Neural progenitor cell (in vitro differentiated cells): ENCODE measurements at places on chromosomes 2 and 18. TPM values are rescaled to one million over a fixed set of nuclear protein-coding genes. Genes with fewer than 3 reads are reported as not detected.

POMC gene
- total RNA-seq, result not detected in 2 replicates

SIX3 gene
- total RNA-seq, result 14.5 and 28.8 TPM in 2 replicates

FARP2 gene
- total RNA-seq, result 28.6 and 32.3 TPM in 2 replicates

ACTR3 gene
- 120 and 175 TPM in 2 replicates for total RNA-seq

GREB1 gene
- 30.8 and 33.2 TPM in 2 replicates for total RNA-seq

GRCh38 chr2:56444339-56444738 is 260.5 kb downstream of the CCDC85A start:
- peak; percentile 7 for DNase-seq
- peaks cover 9% of the 10 kb centered on the region for H3K4me1 ChIP-seq
- no peak overlapping the region for H3K27ac ChIP-seq
- H3K36me3 ChIP-seq, result no peaks in the 10 kb centered on the region
- no peaks in the 10 kb centered on the region for H3K27me3 ChIP-seq
- H3K4me3 ChIP-seq, result no peak overlapping the region

DNA sequence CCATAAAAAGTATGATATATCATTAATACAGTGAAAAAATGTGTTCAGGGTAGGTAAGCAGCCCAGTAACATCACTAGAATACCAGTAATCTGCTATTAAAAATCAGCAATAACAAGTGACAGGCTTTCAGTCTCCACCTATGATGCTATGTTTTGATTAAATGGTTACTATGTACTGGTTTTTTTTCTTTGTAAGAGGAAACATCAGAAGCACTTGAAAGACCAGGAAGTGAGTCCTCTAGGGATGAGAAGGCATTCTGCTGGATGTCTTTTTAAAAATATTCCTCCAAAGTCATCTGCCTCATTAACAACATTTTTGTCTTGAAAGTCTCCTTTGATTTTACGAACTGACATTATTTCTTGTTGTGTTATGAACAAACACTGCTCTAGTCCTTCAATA is 136.0 kb upstream of the FAM98A start:
- H3K36me3 ChIP-seq, result no peaks in the 10 kb centered on the region
- no peaks in the 10 kb centered on the region for H3K4me1 ChIP-seq
- no peak for DNase-seq
- no peak overlapping the region for H3K27ac ChIP-seq
- H3K4me3 ChIP-seq, result no peak overlapping the region

DNA sequence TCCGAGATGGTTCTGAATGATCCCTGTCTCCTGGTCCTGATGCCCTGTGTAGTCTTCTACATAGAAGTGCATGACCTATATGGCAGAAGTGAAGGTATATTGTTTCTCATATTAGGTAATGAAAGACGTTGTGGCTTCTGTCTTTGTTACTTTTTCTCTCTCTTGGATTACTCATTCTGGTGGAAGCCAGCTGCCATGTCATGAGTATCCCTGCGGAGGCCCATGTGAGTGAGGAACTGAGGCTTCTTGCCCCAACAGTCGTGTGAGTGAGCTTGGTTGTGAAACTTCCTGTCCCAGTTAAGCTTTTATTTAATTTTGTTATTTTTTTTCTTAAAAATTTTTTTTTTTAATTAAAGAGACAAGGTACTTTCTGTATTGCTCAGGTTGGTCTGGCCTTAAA is 134.7 kb downstream of the UBR3 start:
- peaks cover 11% of the 10 kb centered on the region for H3K36me3 ChIP-seq
- no peak overlapping the region for H3K4me3 ChIP-seq
- no peak overlapping the region for H3K27ac ChIP-seq
- no peaks in the 10 kb centered on the region for H3K27me3 ChIP-seq
- peaks cover 9% of the 10 kb centered on the region for H3K4me1 ChIP-seq

DNA sequence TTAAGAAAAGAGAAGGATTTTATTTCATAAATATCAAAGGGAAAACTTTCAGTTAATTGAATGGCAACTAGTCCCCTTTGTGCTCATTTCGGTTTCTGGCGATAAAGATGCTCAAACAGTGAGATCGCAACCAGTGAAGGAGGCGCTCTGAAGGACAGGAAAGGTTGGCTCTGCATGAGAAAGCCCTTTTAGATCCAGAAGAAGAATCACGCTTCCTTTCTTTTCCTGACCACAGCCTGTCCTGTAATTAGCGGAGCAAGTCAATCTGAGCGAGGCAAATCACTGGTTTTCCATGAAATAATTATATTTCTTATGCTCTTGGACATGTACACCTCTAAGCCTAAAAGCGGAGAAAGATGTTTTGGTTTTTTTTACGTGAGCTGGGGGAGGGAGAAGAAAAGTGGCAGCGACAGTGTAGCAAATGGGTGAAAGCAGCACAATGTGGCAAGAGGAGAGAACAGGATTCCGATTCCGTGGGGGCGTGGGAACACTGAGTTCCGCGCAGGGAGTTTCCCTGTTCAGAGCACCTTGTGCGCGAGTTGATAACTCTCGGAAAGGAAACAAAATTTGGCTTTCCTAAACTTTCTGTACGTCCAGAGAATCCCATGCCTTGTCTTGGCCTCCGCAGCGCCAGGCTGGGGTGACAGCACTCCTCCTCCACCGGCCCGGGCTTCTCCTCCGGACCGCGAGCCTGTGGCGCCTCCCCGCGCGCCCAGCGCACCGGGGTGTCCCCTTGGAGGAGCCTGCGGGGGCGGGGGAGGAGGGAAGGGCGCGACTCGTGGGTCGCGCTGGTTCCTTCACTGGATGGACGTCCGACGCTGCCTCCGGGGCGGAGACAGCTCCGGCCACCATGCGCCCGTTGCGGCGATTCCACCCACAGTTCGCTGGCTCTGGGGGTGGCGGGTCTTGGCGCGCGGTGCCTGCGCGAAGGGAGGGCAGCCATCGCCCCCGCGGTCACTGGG is 620 bp upstream of the SLC9A2 start:
- no peak overlapping the region for H3K27ac ChIP-seq
- peak overlapping the region; percentile 63 for H3K4me3 ChIP-seq
- DNase-seq, result peak; percentile 62

DNA sequence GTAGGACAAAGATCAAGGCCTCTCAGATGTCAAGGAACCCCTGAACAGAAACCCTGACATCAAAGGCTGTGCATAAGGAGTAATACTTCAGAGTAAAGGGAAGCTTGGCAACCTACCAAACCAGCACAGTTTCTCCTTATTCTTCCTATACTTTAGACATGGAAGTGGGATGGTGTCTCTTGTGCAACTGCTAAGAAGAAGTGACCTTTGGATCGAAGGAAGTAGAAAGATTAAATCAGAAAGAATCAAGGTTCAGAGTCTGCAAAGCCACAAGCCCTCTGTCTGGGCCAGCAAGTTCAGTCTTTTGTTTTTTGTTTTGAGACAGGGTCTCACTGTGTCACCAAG is 66.2 kb upstream of the SLC39A10 start:
- peaks cover 11% of the 10 kb centered on the region for H3K4me1 ChIP-seq
- no peak for DNase-seq
- H3K27me3 ChIP-seq, result no peaks in the 10 kb centered on the region
- no peak overlapping the region for H3K4me3 ChIP-seq
- no peaks in the 10 kb centered on the region for H3K36me3 ChIP-seq

GRCh38 chr2:20672201-20672951 is 5.4 kb downstream of the GDF7 start:
- no peaks in the 10 kb centered on the region for H3K36me3 ChIP-seq
- H3K27ac ChIP-seq, result no peak overlapping the region
- peaks cover 28% of the 10 kb centered on the region for H3K4me1 ChIP-seq
- H3K27me3 ChIP-seq, result peaks cover 85% of the 10 kb centered on the region
- H3K4me3 ChIP-seq, result peak overlapping the region; percentile 30

- no peak for DNase-seq
- H3K27me3 ChIP-seq, result no peaks in the 10 kb centered on the region
- no peak overlapping the region for H3K27ac ChIP-seq
- peaks cover 22% of the 10 kb centered on the region for H3K4me1 ChIP-seq
Observed at GRCh38 chr18:2569338-2570207, 1.7 kb downstream of the METTL4 start.

DNA sequence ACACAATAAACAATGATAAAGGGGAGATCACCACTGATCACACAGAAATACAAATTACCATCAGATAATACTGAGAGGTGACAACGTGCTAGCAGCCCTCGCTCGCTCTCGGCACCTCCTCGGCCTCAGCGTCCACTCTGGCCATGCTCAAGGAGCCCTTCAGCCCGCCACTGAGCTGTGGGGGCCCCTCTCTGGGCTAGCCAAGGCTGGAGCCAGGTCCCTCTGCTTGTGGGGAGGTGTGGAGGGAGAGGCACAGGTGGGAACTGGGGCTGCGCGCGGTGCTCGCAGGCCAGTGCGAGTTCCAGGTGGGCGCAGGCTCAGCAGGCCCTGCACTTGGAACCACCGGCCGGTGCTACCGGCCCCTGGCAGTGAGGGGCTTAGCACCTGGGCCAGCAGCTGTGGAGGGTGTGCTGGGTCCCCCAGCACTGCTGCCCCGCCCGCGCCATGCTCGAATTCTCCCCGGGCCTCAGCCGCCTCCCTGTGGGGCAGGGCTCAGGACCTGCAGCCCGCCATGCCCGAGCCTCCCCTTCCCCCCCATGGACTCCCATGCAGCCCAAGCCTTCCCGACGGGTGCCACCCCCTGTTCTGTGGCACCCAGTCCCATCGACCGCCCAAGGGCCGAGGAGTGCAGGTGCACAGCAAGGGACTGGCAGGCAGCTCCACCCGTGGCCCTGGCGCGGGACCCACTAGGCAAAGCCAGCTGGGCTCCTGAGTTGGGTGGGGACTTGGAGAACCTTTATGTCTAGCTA is 340.0 kb upstream of the GULP1 start:
- H3K4me1 ChIP-seq, result no peaks in the 10 kb centered on the region
- H3K4me3 ChIP-seq, result no peak overlapping the region
- no peak for DNase-seq
- no peaks in the 10 kb centered on the region for H3K36me3 ChIP-seq
- no peak overlapping the region for H3K27ac ChIP-seq
- no peaks in the 10 kb centered on the region for H3K27me3 ChIP-seq

- no peak for DNase-seq
- no peak overlapping the region for H3K4me3 ChIP-seq
- H3K36me3 ChIP-seq, result no peaks in the 10 kb centered on the region
- no peaks in the 10 kb centered on the region for H3K4me1 ChIP-seq
- no peak overlapping the region for H3K27ac ChIP-seq
Observed at GRCh38 chr2:220279840-220280239, 652.4 kb downstream of the SLC4A3 start.

- no peak for DNase-seq
- H3K36me3 ChIP-seq, result no peaks in the 10 kb centered on the region
- no peak overlapping the region for H3K4me3 ChIP-seq
Observed at GRCh38 chr2:76281156-76281841, 570.6 kb upstream of the GCFC2 start.

DNA sequence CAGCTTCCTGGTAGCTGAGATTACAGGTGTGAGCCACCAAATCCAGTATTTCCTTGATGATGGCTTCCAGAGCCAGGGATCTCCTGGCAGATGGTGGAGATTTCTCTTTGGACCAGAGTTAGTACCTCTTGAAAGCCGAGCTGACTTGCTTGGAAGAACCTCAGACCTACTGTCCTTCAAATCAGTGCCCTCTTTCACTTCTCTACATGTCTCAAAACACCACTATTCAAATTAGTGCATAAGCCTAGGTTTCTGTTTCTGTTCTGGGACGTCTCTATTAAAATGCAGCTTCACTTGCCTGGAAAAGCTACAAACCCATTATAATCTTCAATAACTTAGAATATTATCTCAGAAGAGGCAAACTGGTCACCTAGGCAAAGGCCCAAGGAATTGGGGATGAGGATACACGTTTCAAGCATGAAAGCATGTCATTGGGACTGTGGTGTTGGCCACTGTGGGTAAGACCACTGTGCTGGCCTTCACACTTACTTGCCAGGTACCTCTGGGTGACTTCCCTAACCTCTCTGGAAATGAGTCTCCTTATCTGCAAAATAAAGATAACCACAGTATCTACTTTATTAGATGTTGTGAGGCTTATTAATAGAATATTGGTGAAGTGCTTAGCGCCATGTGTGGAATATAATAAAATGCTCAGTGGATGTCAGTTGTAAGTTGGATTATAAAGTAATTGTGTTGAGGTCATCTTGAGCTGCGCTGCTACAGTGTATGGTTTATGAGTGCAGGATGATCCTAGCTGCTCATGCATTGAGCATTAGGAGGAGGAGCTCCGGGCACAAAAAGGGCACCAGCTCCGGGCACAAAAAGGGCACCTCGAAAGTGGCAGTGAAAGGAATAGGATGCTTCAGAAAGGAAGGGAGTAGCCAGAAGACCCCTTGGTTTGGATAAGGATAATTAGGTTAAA is 84.5 kb downstream of the DOCK10 start:
- DNase-seq, result no peak
- peaks cover 13% of the 10 kb centered on the region for H3K4me1 ChIP-seq
- no peak overlapping the region for H3K27ac ChIP-seq
- H3K4me3 ChIP-seq, result no peak overlapping the region
- no peaks in the 10 kb centered on the region for H3K27me3 ChIP-seq
- no peaks in the 10 kb centered on the region for H3K36me3 ChIP-seq

- H3K4me3 ChIP-seq, result no peak overlapping the region
- no peak for DNase-seq
- no peaks in the 10 kb centered on the region for H3K4me1 ChIP-seq
Observed at GRCh38 chr2:38619458-38620164, 16.9 kb upstream of the HNRNPLL start.

DNA sequence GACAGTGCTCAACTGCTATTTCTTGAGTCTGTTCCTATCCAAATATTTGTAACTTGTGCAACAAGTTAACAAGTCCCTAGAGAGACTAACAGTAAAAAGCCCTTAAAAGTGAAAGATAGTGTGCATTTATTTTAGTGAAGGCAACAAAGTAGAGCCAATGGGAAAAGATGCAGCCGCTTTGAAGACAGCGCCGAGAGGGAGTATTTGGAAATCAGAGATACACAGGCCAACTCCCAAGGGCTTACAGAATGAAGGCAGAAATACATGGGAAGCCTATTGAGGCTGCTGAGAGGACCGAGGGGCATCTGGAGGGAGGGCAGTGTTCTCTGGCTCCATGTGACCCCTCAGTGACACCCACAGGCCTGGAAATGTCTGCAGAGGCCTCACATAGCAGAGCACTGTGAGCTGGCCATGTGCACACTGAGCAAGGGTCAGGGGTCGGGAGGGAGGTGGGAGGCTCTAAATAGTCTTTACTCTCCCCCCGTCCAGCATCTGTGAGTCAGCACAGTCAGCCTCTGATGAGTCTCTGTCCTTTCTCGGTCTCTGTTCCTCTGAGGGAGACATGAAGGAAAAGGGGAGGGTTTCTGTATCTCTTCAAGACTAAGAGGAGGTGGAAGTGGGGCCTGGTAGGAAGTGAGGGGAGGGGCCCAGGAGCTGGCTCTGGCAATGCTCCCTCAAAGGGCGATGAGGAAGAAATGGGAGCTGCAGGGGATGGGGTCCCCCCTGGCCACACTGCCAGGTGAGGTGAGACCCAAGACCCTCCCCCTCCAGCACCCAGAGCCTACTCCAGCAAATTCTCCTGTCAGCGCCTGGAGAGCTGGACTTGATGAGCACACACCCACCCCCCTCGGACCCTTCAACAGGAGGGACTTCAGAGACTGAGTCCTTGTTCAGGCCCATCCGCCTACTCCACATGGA is 133.6 kb downstream of the SP3 start:
- peaks cover 14% of the 10 kb centered on the region for H3K4me1 ChIP-seq
- H3K36me3 ChIP-seq, result no peaks in the 10 kb centered on the region
- DNase-seq, result peak; percentile 11
- H3K27me3 ChIP-seq, result no peaks in the 10 kb centered on the region
- H3K4me3 ChIP-seq, result no peak overlapping the region

- no peaks in the 10 kb centered on the region for H3K36me3 ChIP-seq
- H3K27me3 ChIP-seq, result no peaks in the 10 kb centered on the region
- peaks cover 5% of the 10 kb centered on the region for H3K4me1 ChIP-seq
- H3K27ac ChIP-seq, result no peak overlapping the region
Observed at GRCh38 chr18:41695441-41695840, 259.6 kb upstream of the PIK3C3 start.
